ENCODE measurements at places on chromosomes 5 and 9. TPM values are rescaled to one million over a fixed set of nuclear protein-coding genes. Genes with fewer than 3 reads are reported as not detected.

DNA sequence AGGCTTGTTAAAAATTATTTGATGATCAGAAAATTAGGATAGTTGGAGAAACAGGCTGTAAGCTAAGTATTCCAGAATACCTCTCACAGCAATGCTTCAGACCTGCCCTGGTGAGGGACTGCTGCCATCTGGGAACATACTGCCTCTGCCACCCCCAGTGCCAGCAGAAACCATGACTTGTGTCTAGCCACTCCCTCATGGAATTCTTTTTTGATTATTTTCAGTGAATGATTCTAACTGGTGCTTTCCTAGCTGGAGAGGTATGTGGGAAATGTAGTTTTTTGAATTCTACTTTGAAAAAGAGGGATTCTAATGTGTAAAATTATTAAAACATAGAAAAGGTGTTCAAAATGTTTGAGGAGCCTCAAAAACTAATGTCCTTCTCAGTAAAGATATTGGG is 126.3 kb downstream of the HMHB1 start:
- no peak for DNase-seq

DNA sequence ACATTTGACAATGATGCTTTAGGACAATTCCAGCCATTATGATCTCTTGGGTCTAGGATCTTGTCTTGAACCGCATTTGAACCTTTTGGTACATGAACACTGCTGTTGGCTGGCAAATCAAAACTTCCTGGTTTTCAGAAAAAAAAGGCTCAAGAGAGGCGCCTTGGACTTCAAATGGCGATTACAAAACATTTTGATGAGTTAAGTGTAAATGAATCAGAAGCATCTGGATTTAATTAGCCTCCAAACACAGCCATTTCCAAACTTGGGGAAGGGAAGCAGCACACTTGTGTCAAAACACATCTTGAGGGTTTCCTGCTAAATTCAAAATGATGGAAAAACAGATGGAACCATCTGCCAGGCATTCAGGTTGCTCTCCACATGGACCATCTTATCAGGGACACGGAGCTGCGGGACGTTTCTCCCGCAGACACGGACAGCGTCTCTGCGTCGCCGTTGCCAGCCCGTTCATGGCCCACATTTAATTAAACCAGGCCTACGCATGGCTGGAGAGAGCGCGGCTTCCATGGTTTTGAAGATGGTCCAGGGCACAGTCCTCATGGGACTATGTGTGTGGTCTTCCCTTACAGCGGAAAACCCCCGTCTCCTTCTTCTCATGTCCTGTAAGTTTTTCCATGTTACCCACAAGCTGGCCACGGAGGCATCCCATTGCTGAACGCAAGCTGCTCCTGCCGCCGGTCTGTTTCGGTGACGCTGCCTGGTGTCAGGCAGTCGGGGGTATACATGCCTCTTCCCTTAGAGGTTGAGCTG is 55.8 kb upstream of the PTCH1 start:
- DNase-seq: no peak

DNA sequence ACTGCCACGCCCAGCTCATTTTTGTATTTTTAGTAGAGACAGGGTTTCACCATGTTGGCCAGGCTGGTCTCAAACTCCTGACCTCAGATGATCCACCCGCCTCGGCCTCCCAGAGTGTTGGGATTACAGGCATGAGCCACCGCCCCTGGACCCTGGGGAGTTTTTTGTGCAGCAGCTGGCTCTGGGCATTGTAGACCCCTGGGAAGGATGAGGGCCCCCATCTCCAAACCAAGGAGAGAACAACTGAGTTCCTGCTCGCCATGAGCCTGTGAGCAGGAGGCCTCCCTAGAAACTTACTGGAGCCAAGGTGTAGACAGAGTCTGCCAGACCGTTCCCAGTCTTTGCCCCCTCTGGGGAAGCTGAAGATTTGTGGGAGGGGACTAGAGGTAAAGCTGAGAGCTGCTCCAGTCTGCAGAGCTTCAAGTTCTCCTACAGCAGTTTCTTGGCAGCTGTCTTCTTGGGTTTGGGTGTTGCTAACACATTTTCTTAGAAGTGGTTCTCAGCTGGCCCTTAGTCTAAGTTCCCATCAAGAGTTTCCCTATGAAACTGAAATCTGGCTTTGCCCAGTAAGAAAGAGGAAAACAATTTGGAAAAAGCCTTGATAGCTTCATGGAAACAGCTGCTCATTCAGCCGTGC is 12.4 kb downstream of the NUDT2 start:
- peak; percentile 57 for DNase-seq

PCDHAC2 gene
- 1.3 TPM for total RNA-seq

Data from sigmoid colon (tissue), 7 donors.